ENCODE measurements at places on chromosomes 5 and 9.

- DNase-seq: no peak
Measured at GRCh38 chr9:2816476-2817141, 27.3 kb downstream of the PUM3 start.

DNA sequence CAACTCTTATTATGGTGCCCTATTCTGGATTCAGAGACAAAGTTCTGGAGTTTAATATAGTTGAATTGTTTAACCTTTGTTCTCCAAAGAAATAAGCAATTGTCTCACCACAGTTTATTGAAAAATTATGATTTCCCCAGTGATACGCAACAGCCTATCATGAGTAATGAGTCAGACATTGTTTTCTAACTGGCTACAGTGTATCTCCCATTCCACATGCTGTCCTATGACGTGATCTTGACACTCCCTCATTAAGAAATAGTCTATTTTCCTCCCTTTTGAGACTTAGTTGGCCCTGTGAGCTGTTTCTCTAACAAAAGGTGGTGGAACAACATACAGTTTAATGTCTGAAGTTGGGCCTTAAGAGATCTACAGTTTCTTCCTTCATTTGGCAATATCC, 1290.6 kb upstream of the CDH6 start:
- DNase-seq: no peak

DNA sequence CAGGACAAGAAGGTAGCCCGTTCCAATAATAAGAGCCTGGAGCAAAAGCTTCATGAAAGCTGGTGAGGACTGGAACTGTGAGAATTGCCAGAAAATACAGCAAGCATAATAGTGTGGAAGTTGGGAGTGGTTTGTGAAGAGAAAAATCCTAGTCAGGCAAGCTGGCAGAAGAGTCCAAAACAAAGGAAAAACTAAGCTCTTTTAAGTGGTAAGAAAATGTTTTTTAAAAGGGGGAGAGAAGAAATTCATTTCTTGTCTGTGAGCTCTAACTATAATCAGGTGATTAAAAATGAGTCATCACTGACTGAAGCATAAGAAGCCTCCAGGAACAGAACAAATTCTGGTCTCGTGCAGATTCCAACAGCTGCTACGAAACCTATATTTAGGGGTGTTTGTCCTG, 102.6 kb downstream of the CAAP1 start:
- no peak for DNase-seq

- DNase-seq: no peak
Measured at GRCh38 chr9:93673021-93673838, 96.8 kb downstream of the PHF2 start.

- DNase-seq: no peak
Measured at GRCh38 chr9:114945616-114946412, 15.4 kb upstream of the TNFSF8 start.

DNA sequence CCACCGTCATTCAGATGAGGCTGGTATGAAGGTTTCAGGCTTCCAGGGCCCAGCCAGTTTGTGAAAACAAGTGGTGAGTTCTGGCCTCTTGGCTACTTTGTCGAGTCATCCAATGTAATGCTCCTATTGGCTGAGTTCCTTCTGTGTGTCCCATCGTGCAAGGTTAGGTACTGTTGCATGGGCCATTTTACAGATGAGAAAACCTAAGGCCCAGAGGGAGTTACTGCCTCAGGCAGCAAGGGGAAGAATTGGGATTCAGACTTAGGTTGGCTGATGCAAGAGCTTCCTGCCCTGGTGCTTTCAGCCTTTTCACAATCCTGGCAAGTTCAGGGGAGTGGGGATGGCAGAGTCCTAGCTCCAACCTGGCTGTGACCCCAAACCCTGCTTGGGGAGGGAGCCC, 17.4 kb upstream of the PITX1 start:
- DNase-seq: no peak

DNA sequence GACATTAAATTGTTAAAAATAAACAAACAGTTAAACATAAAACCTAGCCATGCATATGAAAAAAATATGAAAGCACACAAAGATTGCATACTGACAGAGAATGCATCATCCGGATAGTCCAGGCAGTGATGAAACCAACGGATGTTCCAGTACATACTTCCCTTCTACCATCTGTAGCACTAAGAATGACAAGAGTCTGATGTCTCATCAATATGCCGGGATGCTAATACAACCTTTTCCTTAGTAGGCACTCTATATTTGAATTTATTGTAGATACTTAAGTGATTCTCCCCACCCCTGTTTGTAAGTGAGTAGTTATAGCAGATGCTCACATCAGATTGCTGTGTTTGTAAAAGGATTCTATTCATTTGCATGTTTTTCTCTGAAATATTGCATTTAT, 571.2 kb upstream of the WWC1 start:
- DNase-seq: no peak

DNA sequence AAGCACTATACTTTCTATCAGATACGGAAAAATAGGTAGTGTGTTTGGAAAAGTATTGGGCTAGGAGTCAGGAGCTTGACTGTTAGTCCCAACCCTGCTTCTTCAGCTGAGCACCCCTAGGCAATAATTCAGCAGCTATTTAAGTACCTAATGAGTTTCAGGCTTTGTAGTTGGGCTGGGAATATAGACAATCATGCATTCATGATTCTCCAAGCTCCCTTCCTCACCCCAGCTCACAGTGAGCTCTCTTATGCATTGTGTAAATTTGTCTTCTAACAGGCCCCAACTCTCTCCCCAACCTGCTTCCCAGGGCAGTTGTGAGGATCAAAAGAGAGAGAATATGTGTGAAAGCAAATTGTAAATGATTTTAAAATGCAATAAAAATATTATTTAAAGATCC, 201.2 kb downstream of the MSX2 start:
- no peak for DNase-seq

- no peak for DNase-seq
Measured at GRCh38 chr9:83511051-83511450, 27.1 kb downstream of the FRMD3 start.

- DNase-seq: no peak
Measured at GRCh38 chr5:164234321-164234720, 728.9 kb downstream of the MAT2B start.

DNA sequence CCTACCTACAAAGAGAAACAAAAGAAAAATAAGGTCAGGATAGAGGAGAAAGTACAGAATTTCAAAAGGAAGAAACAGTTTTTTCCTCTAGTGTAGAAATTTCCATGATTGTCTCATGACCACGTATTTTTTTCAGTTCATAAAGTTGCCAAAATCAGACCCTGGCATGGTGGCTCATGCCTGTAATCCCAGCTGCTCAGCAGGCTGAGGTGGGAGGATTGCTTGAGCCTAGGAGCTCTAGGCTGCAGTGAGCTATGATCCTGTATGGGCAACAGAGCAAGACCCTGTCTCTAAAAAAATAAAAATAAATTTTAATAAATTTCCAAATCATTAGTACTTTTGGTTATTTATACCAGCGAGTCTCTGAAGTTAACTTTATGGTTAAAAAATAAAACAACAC, 37.8 kb downstream of the CWC27 start:
- no peak for DNase-seq

DNA sequence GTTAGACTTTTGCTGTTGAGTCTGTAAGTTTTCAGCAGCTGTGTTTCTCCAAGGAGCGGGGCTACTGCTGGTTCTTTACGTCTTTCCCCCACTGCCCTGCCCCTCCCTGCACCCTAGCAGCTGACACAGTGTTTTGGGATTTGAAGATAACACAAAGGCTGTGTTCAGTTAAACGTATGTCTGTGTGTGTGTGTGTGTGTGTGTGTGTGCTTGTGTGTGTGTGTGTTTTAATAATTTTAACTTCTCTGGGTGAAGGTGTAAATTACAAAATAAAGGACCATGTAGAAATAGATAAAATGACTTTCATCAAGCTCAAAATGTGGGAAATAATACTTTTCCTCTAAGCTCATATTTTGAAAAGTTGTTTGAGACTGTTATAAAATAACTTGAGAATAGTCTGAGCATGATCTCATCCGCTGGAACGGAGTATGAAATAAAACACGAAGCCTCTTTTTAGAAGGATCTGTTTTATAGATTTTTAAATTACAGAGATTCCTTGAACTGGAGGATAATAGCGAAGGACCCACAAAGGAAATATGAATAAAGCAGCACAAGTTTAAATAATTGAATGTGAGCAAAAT, 10.9 kb downstream of the ABL1 start:
- DNase-seq: no peak

GRCh38 chr5:85397451-85397850, 1012.8 kb upstream of the EDIL3 start:
- no peak for DNase-seq

- DNase-seq: no peak
Measured at GRCh38 chr5:127846884-127847283, 143.7 kb downstream of the CCDC192 start.

DNA sequence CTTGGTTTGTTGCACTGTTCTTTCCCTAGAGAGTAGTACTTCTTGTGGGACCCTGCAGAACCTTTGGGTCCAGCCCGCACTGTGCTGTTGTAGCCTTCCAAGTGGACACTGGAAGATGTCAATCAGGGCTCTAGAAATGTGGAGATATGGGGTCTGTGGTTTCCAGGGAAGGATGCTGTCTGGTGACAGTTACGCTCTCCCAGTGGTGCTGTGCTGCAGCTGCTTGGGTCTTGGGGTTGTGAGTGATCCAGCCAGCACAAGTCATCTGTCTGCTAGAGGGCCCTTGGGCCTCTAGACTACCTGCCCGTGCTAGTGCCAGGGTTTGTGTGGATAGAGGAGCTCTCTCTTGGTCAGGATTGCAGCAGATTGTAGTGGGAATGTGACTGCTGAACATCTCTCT, 484.5 kb downstream of the DMAC1 start:
- DNase-seq: no peak

DNA sequence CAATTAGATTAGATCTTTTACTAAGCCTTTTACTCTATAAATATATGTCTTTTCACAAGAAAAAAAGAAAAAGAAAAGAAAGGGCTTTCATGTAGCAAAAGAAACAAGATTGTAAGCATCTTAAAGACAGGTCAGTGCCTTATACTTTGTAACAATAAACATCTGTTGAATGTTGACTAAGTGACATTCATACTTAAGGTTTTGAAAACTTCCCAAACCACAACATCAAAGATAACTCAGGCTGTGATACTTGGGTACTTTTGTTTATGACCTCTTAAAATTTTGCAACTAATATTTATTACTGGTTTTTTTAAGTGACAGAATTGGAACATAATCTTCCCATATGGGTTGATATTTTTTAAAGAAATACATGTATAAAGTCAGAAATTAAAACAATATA, 7.4 kb downstream of the GRAMD2B start:
- no peak for DNase-seq

DNA sequence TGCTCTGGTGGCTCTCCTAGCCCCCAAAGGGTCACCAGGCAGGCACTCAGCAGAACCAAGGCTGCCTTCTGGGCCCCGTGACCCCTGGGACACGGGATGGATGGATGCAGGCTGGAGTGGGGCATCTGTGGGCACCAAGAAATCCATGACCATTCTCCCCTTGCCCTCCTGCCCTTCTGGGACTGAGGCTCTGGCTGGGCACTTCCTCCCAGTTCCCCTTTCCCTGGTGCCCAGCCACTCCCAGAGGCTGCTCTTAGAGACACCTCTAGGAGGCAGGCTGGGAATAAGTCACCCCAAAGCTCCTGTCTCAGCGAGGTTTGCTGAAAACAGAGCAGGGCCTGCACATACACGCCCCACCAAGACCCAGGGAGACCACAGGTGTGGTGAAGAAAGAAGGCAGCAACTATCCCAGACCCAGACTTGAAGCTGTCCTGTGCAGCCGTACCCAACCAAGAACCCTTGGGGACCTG, 943 bp downstream of the STING1 start:
- no peak for DNase-seq

- no peak for DNase-seq
Measured at GRCh38 chr9:118975736-118976135, 393.5 kb downstream of the BRINP1 start.

DNA sequence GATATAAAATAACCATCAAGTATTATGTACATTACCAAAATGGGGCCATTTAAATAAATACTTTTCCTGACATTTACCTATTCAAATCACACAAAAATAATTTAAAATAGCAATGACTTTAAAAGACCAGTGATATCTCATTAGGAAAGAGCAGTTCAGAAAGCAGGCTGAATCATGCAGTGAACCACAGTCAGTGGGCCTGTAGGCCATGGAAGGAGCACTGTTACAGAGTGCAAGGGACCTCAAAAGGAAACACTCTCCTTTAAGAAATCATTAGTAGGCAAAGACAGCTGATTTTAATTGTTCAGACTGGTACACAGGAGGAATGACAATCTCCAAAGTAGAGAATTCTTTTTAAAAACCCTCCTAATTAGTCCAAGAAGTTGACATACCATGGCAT, 283.5 kb upstream of the EFNA5 start:
- DNase-seq: no peak

- no peak for DNase-seq
Measured at GRCh38 chr5:78747705-78748359, 99.3 kb upstream of the LHFPL2 start.

GRCh38 chr5:78562001-78562400, 86.6 kb downstream of the LHFPL2 start:
- no peak for DNase-seq

DNA sequence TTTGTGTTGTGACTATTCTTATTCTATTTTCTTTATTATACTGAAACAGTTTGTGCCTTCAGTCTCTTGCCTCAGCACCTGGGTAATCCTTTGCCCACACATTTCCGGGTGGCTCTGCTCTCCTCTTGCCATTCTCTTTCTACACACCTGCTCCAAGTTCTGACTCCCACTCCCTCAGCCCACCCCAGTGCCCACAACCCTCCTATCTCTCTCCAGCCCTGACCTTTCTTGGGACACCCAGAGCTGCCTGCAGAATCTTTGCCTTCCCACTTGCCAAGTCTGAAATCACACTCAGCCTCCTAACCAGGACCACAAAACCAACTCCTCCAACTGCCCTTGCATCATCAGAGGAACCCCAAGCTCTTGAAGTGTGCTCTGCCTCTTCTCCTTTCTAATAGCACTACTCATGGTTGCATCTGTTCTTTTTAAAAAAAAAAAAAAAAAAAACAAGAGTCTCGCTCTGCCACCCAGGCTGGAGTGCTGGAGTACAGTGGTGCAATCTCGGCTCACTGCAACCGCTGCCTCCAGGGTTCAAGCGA, 4.1 kb downstream of the SWI5 start:
- no peak for DNase-seq

DNA sequence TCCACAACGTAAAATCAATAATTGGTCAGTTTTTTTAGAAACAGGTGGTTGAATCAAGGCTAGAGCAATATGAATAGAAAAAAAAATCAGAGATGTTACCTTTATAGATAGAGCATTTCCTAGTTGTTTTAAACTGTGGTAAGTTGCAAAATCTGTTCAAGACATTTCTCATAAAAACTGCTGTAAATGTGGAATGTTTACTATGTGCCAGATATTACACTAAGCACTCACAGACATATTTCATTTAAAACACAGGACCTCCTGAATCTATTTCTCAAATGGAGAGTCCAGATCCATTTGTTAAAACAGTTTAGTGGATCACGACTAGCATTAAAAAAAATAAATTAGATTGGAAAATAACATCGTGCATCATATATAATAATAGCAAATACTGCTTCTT, 570.0 kb upstream of the ZNF608 start:
- DNase-seq: no peak

- no peak for DNase-seq
Measured at GRCh38 chr9:134044944-134045343, 19.7 kb downstream of the BRD3OS start.
